Activated T-cell treated with anti-CD3 and anti-CD28 coated beads for 48 hours (primary cell): ENCODE measurements at places on chromosomes 2 and 18.

DNA sequence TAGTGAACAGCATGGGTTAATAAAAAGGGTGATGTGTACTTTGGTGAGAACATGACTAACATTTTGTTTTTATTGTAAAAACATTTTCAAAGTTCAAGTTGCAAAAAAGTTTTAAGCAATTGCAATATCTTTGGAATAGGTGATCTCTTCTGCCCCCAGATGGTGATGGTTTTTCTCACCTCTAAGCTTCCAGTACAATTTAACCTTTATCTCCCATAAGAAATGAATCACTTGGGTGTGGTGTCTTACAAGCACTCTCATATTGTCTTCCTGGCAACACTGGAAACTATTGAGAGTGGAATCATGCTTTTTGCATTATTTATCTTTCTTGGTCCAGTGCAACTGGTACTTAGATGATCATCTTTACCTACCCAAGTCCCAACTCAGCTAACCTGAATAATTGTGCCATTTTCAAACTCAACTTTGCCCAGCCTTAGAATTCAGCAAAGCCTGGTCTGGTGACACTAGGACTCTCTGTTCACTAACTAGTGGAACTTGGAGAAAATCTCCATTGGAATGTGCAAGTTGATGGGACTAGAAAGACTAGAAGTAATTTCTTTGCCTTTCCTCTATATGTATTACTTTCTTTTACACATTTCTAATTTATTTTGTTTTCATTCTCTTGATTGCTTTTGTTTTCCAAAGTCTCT lies 964.7 kb upstream of the ZEB2 start:
- DNase-seq: no peak

- DNase-seq: no peak
Observed at GRCh38 chr2:233080836-233081229, 20.7 kb downstream of the INPP5D start.

- DNase-seq: no peak
Observed at GRCh38 chr18:55369346-55369745, 218.6 kb downstream of the TCF4 start.

- no peak for DNase-seq
Observed at GRCh38 chr18:78245451-78245850, 734.2 kb upstream of the SALL3 start.

- DNase-seq: no peak
Observed at GRCh38 chr2:9342659-9343058, 80.7 kb downstream of the ITGB1BP1 start.

GRCh38 chr2:63163161-63163820 lies 112.7 kb downstream of the OTX1 start:
- no peak for DNase-seq

DNA sequence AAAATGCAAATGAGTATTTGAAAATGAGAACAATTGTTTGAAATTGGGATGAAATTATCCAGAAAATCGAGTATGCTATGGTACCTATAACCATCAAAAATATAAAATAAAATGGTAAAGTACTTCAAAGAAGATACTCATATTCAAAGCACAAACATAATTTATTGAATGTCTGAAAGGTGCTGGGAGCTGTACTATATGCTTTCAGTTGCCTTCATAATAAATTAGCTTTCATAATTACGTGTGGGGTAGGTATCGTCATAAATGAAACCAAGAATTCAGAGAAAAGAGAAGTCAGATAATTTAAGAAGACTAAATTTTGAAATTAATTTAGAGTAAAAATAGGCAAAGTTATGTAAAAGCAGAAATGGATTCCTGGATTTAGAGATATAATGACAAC lies 721.9 kb upstream of the ACVR2A start:
- no peak for DNase-seq

- peak; percentile 6 for DNase-seq
Observed at GRCh38 chr2:182642328-182642727, 73.7 kb upstream of the DNAJC10 start.

- no peak for DNase-seq
Observed at GRCh38 chr18:48060970-48061369, 130.5 kb upstream of the SMAD2 start.

- DNase-seq: no peak
Observed at GRCh38 chr18:62384610-62385097, 59.5 kb downstream of the TNFRSF11A start.

GRCh38 chr2:159042115-159042850 lies 73.8 kb downstream of the TANC1 start:
- DNase-seq: no peak

DNA sequence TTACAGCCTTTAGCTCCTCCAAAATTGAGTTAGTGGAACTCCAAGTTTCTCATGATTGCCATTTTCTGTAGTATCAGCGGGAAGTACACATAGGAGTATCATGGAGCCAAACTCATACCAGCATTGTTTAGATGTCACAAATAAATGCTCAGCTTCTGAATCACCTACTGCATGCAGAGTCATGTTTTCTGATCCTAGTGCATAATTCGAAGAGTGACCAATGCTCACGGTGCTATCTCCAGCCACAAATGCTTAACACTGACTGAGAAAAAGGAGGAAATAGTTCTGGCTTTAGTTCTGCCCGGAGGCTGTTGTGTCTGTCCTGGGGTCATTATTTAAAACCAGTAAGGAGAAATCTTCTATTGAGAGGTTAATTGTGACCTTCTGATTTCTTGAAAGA lies 45.4 kb upstream of the LRATD1 start:
- DNase-seq: no peak

DNA sequence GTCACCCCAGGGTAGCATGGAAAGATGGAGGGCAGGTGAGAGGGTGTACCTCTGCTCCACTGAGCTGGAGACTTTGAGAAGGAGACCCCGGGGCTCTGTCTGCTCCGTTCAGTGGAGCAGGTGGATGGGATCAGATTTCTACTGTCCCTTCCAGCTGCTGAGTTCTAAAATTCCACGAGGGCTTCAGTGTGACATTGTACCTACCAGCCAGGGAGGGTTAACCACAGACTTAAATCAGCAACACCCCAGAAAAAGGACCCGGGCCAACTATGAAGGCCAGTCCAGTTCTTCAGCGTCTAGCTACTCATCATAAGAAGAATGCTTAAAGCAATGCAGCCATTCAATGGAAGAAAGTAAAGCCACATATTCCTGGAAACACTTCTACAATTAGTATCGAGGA lies 23.8 kb downstream of the STAT1 start:
- DNase-seq: no peak

- no peak for DNase-seq
Observed at GRCh38 chr2:3738454-3738853, 35.1 kb downstream of the DCDC2C start.

- no peak for DNase-seq
Observed at GRCh38 chr2:215777465-215778044, 235.8 kb downstream of the MREG start.

- no peak for DNase-seq
Observed at GRCh38 chr2:68824831-68825230, 46.4 kb downstream of the BMP10 start.

DNA sequence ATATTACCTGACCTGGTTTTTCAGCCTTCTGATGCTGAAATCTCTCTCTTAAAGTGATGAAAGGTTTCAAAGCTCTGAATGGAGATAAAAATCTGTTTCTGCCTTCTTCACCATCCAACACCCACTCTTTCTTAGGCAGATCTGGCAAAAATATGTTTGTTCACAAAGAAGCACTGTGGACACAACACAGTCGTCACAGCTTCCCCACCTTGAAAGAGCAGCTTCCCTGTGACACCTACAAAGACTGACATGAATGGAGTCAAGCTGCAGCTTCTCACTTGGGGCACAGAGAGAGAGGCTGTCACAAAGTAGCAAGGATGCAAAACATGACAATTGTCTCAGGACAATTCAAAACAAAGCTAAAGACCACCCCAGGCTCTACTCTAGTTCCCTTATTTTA lies 86.5 kb downstream of the ICOS start:
- no peak for DNase-seq

GRCh38 chr2:215493376-215493775 lies 57.5 kb upstream of the FN1 start:
- no peak for DNase-seq

DNA sequence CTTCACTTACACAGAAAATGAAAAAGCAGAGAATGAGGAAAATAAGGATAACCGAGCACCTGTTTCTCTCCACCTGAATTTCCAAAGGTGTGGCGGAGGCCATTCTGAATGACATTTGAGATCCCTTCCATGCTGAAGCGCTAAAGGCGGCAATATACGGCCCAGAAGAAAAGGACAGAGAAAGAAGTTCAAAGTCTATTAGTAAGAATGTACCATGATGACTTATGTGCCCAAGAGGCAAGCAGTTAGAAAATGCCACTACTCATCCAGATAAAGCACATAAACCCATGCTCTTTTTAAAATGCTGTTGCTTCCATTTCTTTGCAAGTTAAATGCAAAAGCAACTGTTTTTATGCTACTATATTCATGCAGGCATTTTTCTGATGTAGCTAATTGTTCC lies 37.2 kb downstream of the FEZ2 start:
- no peak for DNase-seq

DNA sequence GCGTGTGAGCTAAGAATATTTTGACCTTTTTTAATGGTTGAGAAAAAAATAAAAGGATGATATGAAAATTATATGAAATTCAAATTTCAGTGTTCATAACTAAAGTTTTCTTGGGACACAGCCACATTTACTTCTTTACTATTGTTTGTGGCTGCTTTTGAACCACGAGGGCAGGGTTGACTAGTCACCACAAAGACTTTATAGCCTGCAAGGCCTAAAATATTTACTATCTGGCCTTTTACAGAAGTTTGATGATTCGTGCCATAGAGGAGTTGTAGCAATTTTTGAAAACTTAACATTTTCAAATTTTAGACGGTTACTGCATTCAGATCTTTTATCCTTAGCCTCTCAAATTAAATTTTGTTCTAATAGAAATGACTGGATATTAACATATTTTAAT lies 69.9 kb downstream of the LIMS1 start:
- no peak for DNase-seq

DNA sequence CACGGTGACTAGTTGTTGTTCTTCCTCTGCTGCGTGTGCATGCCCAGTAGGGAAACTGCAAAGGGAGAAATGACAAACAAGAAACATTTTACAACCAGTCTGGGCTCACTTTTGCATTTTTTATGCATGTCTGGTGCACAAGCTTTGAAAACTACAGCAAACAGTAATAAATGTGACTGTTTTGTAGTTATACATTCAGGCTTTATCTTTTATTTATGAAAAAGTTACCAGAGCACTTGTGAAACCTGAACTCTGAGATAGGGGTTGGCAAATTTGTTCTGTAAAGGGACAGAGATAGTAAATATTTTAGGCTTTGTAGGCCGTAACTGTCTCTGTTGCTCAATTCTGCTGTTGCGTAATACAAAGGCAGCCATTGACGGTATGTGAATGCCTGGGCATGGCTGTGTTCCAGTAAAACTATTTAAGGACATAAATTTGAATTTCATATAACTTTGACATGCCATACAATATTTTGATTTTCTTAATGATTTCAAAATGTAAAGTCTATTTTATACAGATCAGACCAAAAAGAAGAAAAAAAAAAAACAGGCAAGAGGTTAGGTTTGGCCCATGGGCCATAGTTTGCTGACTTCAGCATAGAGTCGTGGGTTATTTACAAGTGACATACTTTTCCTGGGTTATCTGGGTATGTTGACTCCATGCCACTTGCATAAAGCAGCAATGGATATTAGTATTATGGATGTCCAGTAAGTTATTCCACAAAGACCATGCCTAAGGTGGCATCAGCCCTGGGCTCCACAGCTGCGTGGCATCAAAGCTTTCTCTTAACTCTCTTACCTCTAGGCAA lies 53.6 kb upstream of the EML6 start:
- no peak for DNase-seq

DNA sequence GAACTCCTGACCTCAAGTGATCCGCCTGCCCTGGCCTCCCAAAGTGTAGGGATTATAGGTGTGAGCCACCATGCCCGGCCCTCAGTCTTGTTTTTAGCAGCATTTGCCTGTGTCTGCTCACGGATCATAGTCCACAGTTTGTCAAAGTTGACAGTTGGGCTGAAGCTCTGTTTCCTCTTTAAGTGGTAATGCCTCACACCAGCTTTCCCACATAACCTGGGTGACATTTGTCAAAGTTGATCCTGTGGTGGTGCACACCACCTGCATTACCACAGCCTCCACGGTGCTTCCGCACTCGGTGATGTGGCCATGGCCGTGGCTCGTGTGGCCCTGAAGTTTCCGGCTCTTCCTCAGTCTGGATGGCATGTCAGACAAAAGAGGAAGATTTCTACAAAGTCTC lies 27.1 kb downstream of the RAB31 start:
- DNase-seq: no peak

DNA sequence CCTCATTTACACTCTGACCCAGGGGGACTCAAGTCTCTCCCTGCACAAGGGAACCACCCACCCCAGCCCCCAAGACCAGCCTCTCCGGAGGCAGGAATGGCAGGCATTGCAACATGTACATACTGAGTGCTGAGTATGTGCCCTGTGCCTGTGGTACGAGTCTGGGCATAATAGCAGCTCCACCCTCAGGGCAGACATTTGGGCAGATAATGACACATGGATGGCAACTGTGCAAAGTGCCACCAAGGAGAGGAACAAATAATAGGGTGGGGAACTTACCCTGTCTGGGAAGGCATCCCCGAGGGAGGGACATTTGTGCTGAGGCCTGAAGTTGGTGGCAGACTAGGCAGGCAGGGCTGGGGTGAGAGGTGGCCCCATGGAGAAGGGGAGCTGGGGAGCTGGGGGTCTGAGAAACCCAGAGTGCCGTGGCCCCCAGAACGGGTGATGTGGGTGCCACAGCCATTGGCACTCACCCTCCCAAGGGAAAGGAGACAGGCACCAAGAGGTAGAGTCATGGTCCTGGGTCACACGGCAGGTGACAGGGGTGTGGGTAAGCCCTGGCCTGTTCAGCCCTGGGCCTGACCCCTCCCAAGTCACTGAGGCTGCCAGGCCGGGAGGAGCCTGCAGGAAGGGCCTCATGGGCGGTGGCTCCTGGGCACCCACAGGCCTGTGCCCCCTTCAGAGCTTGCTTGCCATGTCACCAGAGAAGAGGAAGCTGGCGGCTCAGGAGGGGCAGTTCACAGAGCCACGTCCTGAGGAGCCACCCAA lies 15.7 kb upstream of the GPR17 start:
- no peak for DNase-seq

DNA sequence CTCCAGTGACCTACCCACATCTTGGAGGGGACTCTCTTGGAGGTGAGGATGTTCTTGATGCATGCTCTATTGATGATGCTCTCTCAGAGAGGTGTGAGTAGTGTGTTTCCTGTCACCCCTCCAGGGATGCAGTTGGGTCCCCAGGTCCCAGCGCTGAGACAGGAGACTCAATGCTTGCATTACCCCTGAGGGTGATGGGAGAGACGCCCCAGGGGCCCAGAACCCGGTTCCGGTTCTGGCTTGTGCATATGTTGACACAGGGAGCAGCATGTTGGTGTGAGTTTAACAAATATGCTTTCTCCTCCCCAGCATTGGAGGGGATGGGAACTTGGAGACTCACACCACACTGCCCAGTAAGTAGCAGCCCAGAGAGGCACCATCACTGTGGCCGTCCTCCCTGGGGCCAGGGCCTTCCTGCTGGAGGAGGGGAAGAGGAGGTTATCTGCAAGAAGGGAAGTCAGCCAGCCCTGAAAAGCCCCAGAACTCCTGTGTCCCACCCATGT lies 124.5 kb downstream of the PLB1 start:
- no peak for DNase-seq

GRCh38 chr2:149904352-149905175 lies 317.0 kb upstream of the MMADHC start:
- no peak for DNase-seq

GRCh38 chr2:203710226-203710625 lies 3.8 kb downstream of the CD28 start:
- no peak for DNase-seq
